ENCODE measurements at places on chromosomes 12 and 14.

DNA sequence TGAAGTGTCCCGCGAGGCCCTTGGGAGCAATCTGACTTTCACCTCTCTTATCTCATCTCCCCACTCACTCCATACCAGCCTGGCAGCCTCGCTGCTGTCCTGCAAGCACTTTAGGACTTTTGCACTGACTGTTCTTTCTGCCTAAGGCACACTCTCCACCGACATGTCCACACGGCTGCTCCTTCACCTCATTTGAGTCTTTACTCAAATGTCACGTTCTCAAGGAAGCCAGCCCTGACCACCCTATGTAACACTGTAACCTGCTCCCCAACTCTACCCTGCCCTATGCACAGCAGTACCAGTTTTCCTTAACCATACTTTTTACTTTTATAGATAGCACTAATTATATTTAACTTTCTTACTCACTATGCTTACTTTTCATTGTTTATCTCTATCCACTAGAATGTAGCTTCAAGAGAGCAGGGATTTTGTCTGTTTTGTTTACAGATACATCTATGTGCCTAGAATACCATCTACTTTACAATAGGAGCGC, 32.0 kb downstream of the PRKD1 start:
- no peak for DNase-seq

GRCh38 chr12:48854488-48854887, 2.5 kb upstream of the DDX23 start:
- no peak for DNase-seq

DNA sequence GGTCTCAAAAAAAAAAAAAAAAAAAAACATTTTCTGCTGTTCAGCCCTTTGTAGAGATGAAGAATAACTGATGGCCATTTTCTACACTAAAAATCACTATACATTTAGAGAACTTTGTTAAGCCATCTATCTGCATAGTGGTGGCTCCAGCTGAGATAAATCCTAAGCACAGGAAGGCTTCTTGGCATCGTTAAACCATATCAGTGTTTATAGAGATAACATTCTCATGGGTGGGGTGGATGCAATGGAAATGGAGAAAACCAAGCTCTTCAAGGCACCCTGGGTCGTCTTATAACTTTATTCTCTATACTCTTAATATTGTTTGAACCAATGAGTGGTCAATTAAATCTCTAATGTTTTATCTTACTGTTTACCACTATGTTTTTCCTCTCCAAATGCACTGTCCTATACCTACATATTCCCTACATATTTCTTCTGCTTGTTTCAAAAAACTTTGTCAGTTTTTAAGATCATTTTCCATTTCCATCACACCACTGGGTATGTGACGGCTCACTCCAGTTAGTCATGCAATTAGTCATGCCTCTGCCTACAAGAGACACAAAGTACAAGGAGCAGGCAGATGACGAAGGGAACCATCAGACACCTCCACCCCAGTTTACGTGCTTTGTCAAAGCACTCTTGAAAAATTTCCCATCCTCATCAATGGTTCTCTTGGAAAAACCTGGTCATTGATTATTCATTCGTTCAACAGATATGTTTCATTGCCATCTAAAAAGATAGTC, 119.3 kb upstream of the OVCH1 start:
- no peak for DNase-seq

DNA sequence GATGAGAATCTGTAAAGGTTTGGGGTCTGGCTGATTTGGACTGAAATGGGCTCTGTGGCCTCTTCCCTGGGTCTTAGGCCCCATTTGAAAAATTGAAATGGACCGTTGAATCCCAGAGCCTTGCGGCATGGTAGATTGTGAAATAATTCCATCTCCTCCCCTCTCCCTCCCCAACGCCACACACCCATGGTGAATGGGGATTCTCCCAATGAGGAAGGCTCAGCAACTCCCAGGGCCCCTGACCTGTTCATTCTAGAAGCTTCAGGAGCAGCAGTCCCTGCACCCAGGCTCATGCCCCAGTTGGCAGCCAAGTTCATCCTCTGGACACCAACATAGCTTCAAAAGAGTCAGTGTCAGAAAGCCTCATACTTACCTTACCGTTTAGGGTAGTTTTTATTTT, 217.4 kb downstream of the ZFP36L1 start:
- DNase-seq = no peak

GRCh38 chr14:99571303-99571986, 32.6 kb downstream of the CCDC85C start:
- DNase-seq = no peak

DNA sequence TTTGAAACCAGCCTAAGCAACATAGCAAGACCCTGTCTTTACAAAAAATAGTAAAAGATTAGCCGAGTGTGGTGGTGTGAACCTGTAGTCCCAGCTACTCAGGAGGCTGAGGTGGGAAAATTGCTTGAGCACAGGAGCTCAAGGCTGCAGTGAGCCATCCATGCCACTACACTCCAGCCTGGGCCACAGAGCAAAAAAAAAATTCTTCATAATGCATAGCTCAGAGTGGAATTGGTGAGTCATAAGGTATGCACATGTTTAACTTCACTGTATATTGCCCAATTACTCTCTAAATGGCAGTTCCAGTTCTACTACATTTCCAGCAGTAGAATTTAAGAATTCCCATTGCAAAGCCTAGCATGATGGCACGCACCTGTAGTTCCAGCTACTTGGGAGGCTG, 26.8 kb upstream of the CLIP1 start:
- DNase-seq = no peak

- no peak for DNase-seq
Measured at GRCh38 chr14:63375769-63376168, 57.0 kb upstream of the GPHB5 start.
